Endothelial cell of umbilical vein (primary cell): ENCODE measurements at places on chromosomes 4 and X. TPM values are rescaled to one million over a fixed set of nuclear protein-coding genes. Genes with fewer than 3 reads are reported as not detected.

Gene GC
- not detected in 2 replicates for total RNA-seq

Gene TLR2
- total RNA-seq = 0.21 and 1.4 TPM in 2 replicates

Gene LEF1
- total RNA-seq = 0.46 TPM in 1 of 2 replicates, not detected in the other

Gene EDA
- 0.44 and 1.2 TPM in 2 replicates for total RNA-seq

Gene ANTXR2
- 64.6 and 71.9 TPM in 2 replicates for total RNA-seq

Gene COL4A6
- 0.49 and 0.92 TPM in 2 replicates for total RNA-seq

Gene VEGFD
- 0.64 and 0.67 TPM in 2 replicates for total RNA-seq

Gene KCND1
- 0.67 and 1.3 TPM in 2 replicates for total RNA-seq

Gene AMBN
- total RNA-seq = not detected in 2 replicates
